ENCODE measurements at places on chromosomes 3 and 15.

DNA sequence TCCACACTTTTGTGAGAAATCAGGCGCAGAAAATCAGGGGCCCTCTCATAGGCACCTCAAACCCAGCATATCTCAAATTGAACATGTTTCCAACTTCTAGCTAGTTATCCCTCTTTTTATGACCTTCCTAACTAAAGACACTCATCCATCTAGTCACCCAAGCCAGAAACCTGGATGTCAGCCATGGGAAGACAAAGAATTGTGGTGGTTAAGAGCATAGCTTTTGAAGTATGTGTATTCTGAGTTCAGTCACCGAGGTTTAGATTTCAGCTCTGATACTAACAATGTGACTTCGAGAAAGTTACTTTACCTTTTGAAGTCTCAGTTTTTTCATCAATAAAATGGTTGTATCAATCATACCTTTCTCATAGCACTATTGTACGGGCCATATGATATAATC, 495.5 kb downstream of the NLGN1 start:
- no peak for DNase-seq

GRCh38 chr15:39235084-39235795, 345.6 kb upstream of the THBS1 start:
- no peak for DNase-seq

- DNase-seq: no peak
Measured at GRCh38 chr3:30252474-30252873, 353.9 kb upstream of the TGFBR2 start.

- no peak for DNase-seq
Measured at GRCh38 chr3:124263168-124263567, 271.2 kb upstream of the ROPN1 start.

DNA sequence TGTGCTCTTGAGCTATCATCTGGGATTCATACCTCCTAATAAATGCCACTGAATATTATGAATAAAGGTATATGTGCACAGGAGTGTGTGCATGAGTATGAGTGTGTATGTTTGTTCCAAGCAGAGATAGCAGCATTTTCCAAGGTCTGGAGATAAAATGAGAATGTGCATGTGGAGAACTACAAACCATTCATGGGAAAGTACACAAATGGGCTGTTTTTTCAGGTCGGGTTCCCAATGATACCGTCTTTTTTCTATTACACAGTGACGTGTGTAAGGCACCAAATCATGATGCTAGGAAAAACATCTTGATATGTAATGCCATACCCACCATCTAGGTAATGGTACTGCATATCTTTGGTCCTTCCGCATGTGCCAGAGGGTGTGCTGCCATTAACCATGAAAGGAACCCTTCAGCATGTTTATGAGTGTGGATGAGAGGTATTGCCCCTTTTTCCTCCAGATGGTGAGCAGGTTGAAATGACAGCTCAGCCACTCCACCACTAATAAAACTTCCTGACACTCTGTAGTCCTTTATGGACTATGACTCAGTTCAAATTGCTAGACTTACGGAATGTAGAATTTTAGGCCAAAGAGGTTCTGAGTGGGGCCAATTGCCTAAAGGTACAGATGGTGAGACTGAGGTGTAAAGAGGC, 36.4 kb upstream of the COPB2 start:
- DNase-seq: no peak

DNA sequence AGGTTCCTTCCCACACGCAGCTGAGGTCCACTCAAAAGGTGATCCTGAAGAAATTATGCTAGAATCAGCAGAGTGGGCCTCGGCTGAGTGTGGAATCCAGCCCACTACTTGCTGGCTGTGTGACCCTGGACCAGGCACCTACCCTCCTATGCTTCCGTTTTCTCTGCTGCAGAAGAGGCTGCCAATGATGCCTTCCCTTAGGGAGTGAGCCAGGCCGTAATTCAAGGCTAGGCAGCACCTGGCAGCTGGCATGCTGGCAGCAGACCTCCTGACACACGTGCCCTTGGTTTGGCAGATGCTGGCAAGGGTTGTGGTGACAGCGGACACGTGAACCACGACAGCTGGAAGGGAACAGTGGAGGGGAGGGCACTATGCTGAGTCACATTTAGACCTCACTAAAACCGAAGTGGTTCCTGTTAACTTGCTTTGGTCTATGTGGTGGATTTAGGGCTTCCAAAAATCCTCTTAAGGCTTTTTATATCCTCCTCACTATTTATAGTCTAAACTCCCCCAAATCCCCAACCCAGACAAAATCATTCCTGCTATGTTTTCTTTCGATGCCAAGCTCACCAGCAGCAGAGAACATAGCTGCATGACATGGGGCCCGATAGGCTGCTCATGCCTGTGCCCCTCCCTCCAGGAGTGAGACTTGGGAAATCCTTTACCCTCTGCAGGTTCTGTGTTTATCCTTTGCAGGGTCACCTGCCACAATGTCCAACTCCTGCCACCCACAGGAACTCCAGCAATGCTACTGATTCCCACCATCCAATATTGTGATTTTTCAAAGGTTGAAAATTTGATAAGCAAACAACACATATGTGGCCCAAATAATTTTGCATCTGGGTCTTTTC, 10.6 kb upstream of the PCSK6 start:
- DNase-seq: peak; percentile 12

DNA sequence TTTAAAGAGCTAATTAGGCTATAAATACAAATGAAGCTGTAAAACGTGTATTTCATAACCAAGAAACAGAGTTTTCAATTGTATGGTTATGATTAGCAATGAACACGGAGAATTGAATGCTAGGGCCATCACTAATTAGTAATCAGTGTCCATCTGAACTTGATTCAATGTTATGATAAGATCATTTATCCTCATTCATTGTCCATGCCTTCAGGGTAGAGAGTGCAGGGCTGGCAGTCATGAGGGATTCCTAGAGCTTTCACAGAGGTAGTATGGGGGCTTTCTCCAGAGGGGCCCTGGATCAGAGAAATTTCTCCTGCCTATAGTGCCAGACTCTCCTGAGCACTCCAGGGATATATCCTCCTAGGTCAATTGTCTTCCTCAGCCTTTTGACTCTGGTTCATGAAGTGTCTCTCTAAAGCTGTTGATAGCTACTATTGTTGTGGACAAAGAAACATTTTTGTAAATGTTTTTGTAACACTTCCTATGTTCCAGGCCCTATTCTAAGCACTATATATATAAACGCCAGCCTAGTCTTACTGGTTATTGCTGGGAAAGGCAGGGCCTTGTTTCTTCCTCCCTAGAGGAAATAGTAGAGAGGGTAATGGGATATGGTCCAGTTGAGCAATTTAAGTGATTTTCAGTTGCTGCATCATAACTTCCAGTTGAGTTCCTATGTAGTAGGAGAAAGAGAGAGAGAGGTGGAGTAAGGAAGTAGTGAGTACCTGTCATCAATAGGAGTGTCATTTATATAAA, 249.0 kb downstream of the NFKBIZ start:
- DNase-seq: no peak

DNA sequence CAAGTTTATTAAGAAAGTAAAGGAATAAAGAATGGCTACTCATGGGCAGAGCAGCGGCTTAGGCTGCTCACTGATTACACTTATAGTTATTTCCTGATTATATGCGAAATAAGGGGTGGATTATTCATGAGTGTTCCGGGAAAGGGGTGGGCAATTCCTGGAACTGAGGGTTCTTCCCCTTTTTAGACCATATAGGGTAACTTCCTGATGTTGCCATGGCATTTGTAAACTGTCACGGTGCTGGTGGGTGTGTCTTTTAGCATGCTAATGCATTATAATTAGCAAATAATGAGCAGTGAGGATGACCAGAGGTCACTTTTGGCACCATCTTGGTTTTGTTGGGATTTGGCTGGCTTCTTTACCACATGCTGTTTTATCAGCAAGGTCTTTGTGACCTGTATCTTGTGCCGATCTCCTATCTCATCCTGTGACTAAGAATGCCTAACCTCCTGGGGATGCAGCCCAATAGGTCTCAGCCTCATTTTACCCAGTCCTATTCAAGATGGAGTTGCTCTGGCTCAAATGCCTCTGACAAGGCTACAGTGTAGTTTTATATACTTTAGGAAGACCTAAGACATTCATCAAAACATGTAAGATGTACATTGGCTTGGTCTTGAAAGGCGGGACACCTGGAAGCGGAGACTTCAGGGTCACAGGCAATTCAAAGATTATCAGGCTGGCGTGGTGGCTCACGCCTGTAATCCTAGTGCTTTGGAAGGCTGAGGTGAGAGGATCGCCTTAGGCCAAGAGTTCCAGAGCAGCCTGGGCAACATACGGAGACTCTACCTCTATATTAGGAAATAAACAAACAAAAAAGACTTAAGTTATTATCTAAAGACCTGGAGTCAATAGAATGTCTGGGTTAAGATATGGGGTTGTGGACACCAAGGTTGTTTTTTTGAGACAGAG, 3.2 kb upstream of the BLOC1S6 start:
- DNase-seq: peak; percentile 78

DNA sequence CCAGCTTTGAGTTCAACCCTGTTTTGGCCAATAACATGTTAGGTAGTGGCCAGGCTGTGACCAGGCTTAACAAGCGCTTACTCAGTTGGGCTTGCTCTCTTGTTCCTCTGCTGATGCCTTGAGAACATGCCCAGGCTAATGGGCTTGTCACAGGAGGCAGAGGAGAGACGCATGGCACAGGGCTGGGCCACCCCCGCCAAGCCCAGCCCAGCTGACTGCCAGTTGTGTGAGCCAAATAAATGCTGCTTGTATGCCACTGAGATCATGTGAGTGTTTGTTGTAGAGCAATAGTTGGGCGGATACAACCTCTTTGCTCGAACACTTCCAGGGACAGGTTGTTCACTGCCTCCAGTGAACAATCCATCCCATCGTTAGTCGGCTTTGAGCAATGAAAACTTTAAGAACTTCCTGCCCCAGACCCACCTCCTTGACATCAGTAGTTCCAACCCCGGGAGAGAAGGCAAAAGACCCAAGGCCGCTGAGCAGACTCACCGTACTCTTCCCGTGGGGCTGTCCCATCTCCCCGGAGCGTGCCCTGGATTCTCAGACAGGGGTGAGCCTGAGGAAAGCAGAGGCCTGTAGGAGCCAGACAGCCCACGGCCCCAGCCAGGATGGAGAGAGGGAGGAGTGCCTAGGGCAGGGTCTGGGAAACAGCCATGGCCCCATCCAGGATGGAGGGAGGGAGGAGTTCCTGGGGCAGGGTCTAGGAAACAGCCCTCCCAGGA, 4.1 kb downstream of the PLA2G4F start:
- DNase-seq: no peak

- no peak for DNase-seq
Measured at GRCh38 chr3:148778926-148779325, 48.7 kb upstream of the CPB1 start.

Measured in CD4-positive, alpha-beta T cell treated with Interferon gamma for 1 hour (primary cell).